ENCODE measurements at places on chromosomes 7 and 10.

DNA sequence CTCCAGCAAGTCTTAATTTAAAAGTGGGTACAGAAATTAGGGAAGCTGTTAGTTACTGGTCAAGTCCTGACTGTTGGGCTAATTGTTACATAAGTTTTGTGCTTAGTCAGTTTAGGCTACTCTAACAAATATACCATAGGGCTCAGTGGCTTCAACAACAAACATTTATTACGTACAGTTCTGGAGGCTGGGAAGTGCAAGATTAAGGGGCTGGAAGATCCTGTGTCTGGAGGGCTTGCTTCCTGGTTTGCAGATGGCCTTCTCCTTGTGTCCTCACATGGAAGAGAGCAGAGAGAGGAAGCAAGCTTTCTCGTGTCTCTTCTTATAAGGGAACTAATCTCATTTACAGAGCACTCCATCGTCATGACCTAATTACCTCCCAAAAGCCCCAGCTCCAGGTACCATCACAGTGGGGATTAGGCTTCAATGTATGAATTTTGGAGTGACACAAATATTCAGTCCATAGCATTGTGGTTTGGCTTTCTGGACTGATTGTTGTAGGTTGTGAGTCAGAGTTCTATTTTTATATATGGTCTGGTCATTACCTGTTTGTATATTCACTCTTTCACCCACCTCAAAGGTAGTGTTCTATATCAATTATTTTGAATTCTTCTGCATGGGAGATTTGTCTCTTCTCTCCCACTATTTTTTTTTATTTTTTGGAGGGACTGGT, 17.1 kb downstream of the ST7 start:
- DNase-seq = no peak

DNA sequence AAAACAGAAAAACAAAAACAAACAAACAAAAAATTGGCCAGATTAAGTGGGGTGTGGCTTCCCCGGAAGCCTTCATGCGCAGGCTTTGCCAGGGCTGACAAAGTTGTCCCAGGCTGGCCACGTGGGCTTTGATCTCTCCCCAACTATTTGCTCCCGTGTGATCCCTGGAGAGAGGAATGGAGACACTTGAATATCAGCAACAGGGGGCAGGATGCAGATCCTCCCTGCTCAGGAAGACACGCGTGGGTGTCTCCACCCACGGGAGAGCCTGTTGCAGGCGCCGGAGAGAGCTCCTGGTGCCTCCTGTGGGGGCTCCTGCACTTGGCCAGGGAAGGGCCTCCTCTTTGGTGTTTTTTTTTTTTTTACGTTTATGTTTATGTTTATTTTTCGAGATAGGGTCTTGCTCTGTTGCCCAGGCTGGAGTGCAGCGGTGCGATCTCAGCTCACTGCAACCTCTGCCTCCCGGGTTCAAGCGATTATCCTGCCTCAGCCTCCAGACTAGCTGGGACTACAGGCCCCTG, 19.0 kb downstream of the TRIM56 start:
- DNase-seq = no peak

DNA sequence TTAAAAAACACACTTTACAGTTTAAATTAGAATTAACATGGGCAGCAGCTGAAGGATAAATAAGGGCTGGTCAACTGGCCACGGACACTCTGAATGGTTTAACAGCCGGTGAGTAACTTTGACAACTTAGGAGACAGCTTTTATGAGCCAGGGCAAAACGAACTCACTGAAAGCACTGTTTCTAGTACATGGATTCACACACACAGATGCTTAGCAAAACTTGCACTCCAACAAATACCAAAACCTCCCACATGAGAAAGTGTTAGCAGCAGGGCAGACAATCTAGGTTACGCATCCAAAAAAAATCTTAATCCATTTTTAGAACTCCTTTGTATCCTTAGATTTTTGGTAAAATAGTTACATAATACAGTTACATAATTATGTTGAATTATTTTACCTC, 486.4 kb downstream of the PHTF2 start:
- no peak for DNase-seq

- no peak for DNase-seq
Measured at GRCh38 chr7:75878312-75878768, 494 bp upstream of the RHBDD2 start.

GRCh38 chr7:7979558-7979957, 11.0 kb downstream of the GLCCI1 start:
- no peak for DNase-seq

- no peak for DNase-seq
Measured at GRCh38 chr7:5077740-5078139, 32.1 kb downstream of the RBAK start.

- DNase-seq = no peak
Measured at GRCh38 chr7:133513608-133514007, 260.7 kb downstream of the EXOC4 start.
